ENCODE measurements at places on chromosomes 5 and 9.

DNA sequence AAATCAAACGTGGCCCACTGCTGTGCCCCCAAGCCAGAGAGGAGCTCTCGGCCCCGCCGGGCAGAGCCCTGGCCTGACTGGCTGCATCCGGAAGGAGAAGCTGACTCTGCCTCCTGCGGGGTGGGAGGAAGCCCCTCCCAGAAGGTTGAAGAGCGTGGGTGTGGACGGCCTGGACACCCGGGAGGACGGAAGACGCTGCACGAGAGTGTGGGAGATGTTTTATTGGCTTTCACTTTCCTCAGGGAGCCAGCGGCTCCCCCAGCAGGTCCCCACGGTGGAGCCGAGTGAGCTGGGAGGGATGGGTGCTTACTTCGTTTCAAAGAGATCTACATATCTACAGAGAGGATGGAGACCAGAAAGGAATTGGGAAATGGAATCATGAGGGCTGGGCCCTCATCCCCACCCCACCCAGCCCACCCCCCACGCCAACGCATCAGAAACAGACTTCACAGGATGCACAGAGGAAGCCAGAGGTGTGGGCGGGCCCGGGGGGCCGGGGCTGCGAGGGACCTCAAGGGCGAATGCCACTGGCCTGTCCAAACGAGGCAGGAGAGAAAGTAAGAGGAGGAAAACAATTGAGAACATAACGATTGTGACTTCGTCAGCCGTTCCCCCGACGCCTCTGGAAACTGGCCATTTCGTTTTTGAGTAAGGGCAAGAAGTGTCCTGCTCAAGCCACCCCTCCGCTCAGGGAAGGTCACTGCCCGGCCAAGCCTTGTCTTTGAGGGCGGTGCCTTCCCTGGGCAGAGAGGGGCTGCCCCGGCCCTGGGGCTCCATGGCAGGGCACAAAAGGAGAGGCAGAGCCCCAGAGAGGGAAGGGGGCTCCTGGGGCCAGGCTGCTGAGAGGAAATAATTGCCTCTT is 32.1 kb downstream of the FAM163B start:
- DNase-seq = no peak

DNA sequence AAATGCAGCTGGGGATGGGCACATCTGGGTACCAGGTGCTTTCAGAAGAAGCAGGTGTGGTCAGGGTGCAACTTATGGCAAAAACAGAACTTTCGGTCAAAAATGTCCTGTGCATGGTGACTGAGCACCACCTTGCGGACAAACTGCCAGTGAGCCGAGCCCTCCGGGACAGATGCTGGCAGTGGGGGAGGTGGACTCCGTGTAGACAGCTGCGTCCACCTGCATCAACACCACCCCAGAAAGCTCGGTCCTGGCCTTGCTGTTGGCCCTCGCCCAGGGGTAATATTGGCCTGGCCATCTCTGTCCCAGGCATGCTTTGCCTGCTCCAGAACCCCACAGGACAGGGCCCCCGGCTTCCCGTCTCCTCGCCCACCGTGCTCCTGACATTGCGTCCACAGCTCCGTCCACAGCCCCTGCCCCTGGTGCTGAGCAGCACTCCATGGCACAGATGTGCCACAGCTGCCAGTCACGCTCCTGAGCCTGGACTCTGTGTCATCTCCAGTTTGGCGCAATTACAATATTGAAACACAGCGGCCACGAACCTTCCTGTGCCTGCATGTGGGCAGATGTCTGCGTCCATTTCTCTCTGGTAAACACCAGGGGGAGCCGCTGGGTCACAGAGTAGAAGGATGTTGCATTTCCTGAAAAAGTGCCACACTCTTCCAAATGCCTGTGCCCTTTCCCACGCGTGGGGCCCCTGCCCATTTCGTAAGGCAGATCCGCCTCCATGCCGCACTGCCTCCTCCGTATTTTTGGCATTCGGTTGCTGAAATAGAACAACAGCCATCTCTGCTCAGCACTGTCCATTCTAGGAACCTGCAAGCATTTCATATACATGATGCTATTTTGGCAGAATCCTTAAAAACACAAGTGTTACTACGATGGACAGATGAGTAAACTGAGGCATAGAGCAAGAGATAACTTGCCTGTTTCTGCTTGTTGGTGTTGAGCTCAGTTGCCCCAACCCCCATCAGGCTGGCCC is 33.4 kb upstream of the SLC6A19 start:
- DNase-seq = peak; percentile 61

GRCh38 chr5:173915310-173916014 is 27.3 kb downstream of the CPEB4 start:
- no peak for DNase-seq

- no peak for DNase-seq
These were observed 7.7 kb downstream of the LPCAT1 start for GRCh38 chr5:1515921-1516571.

- no peak for DNase-seq
These were observed 819.4 kb downstream of the NR2F1-AS1 start for GRCh38 chr5:92761585-92761984.

All from amygdala (tissue), 56 donors.